ENCODE measurements at places on chromosomes 3 and 15.

GRCh38 chr15:80929689-80930088 lies 59.9 kb downstream of the MESD start:
- DNase-seq, result no peak

DNA sequence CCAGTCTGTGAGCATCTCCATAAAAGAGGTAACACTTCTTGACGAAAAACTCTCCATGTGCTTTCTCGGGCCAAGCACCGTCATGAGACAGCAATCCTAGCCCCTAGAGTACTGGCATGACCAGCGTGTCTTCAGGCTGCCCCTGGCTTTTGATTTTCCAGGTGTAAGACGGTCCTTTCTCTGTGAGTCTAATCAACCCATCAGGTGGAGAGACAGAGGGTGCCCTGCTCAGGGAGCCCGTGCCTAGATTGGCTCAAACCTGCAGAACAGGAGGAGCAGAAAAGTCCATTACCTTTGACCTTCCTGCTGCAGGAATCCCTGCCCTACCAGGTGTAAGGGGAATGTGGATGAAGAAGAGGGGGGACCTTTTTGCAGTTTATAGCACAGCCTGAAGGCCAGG lies 109.5 kb upstream of the CHRM5 start:
- DNase-seq, result no peak

DNA sequence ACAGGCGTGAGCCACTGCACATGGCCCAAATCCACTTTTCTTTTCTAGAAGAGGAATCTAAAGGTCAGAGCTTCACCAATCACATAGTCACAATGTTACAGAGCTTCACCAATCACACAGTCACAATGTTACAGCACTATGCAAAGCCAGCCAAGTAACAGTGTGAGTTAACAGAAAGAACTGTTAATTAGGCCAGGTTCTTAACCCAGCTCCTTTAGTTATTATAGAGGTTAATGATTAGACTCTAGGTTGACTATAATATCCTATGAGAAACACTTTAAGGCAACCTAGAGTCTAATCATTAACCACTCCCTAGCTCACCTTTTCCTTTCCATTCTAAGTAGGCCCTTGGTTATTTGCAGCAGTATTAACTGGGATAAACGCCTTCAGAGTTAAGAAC lies 54.0 kb downstream of the TASOR start:
- no peak for DNase-seq

DNA sequence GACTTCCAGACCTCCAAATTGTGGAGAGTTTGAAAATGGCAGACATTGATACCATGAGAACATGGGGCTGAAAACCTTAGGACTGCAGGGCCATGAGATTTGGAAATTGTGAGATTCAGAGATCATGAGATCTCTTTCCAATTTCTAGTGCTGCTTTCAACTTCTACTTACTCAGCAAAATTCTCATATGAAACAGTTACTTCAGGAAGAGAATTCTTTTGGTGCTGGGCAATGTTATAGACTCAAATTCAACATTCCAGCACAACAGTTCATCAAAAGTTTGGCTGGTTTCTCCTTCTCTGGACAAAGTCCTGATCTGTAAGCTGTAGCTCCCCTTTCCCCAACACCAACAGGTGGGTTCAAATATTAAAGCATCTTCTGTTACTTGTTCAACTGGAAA lies 506.9 kb upstream of the NECTIN3 start:
- no peak for DNase-seq

DNA sequence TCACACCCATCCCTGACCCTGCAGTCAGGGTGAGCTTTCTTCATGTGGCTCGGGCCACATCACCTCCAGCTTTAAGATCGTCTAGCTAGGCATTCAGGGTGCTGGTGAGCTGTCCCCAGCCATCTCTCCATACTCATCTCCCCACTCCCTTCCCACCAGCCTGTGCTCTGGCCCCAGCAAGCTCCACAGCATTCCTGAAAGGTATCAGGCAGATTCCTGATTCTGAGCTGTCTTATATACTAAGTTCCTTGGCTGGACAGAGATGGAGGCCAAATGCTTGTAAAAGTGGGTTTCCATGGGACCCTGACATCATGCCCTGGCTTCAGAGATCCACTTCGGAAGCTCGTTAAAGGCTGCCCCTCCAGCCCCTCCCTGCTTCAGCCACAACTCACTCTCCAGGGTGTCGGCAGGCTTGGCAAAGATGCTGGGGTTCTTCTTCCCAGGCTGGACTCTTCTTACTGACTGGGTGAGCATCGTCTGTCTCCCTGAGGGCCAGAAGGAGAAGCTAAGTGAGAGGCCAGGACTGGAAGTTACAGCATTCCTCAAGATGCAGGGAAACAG lies 3.9 kb downstream of the CILP start:
- no peak for DNase-seq

GRCh38 chr15:75023872-75024636 lies 664 bp downstream of the PPCDC start:
- DNase-seq, result peak; percentile 49

DNA sequence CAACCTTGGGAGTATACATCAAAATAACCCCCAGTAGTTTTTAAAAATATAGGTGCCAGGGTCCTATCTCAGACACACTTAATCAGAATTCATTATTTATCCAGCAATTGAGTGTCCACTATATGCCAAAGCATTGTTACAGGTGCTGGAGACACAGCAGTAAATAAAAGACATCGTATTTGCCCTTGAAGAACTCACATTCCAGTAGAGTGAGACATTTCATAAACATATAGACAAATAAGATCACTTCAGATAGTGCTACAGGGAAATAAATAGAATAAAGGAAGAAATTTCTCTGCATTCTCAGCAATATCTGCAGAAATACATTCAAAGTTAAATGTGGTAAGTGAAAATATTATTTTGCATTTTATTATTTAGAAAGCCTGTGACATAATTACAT lies 34.1 kb upstream of the ANKRD28 start:
- no peak for DNase-seq

DNA sequence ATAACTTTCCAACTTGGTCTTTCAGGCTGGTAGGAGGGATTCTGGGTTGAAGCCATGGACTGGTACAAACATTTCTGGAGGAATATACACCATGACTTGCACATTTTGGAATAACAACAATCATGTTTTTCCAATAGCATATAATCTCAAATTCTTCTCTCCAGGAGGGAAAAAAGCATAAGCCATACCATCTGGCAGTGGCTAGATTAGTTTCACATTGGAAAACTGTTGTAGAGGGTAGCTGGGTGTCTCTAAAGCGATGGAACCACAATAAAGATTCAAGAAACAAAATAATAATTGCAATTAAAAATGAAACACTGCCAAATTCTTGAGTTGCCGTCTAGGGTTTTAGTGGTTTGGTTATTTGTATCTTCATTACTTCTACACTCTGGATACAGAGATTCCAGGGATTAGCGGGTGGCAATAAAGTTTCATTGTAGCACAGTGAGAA lies 278.5 kb upstream of the RASGRP1 start:
- DNase-seq, result no peak
